Mesothelial cell of epicardium (in vitro differentiated cells): ENCODE measurements at places on chromosomes 5 and 9.

- no peak for DNase-seq
Measured at GRCh38 chr5:174775081-174775480, 50.7 kb downstream of the MSX2 start.

DNA sequence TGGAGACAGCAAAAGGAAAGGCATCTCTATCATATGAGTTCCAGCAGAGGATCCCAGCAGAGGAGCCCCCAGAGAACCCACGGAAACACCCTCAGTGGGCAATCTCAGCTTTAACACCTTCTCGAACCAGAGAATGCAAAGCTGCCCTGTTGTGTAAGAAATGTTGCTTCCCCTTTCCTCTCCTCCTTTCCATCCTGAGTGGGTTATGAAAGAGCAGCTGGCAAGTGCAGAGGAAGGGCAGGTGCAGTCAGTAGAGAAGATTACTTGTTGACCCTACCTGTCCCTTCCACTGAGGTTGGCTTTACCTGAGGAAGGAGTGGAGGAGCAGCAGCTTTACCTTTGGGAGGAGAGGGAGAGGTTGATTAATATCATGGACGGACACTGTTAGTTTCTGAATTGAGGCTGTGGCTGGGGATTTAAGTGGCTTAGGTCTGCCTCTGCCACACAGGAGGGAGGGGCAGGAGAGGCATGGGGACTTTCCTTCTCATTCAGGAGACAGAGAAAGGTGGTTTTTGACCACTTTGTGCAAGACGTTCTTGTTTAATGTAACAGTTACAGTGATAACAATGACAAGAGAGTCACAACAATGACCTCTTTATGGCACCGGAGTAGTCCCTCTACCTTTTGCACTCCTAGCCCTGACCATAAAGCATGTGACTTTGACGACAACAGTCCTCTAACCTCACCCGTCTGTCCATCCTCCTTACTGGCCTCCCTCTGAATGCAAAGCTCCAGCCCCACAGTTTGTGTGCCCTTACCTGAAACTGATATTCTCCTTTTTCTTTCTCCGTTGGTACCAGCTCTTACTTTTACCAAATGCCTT is 254.8 kb downstream of the NSG2 start:
- DNase-seq, result no peak

GRCh38 chr5:179382486-179382885 is 37.2 kb upstream of the ADAMTS2 start:
- no peak for DNase-seq

DNA sequence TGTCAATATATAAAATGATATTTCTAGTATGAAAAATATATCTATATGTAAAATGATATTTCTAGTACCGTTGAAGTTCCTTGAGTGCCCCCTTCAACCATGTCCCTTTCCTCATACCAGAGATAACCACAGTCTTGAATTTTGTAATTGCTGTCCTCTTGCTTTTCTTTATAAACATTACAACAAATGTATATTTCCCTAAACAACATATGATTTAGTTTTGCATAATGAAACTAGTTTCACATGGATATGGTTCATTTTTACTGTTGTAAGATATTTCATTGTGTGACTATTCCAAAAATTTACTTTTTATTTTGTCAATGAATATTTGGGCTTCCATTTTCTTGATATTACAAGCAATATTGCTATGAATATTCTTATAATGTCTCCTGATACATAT is 14.0 kb downstream of the NLN start:
- no peak for DNase-seq

- DNase-seq, result no peak
Measured at GRCh38 chr5:31244921-31245320, 51.4 kb downstream of the CDH6 start.

- DNase-seq, result no peak
Measured at GRCh38 chr9:15121630-15122029, 185.4 kb downstream of the TTC39B start.

DNA sequence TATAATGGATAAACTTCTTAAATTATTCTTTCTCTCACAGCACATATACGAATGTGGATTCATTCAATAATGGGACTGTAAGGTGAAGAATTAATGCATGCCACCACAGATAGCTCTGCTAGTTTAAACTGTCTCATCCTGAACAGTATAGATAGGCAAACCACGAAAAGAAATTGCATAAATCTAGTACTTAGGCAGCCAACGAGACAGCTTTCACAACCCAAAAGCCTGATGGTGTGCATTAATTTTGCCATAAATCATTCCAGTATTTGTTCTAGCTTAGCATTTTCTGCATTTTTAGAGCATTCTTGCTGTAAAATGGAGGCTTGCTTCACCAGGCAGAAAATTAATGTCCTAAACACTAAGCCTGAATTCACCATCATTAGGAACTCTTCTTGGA is 834.2 kb upstream of the DMAC1 start:
- no peak for DNase-seq

GRCh38 chr9:107180206-107180605 is 102.9 kb upstream of the RAD23B start:
- DNase-seq, result no peak

DNA sequence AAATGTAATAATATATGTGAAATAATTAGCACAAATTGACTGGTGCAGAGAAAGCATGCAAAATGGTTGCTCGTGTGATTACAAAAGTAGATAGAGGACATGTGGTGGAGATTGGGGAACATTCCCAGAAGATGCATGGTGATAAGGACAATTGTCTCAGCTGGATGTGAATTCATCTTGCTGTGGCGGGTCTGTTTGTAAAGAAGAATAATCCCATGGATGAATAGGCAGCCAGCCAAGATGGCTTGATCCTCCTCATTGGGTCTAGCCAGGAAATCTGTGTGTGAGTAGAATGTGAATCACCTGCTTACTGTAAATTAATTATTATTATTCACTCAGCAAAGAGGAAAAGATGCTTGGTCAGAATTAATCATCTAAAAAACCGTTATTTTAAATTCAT is 12.6 kb upstream of the DPYSL3 start:
- DNase-seq, result no peak

GRCh38 chr5:44336708-44337107 is 52.5 kb downstream of the FGF10 start:
- DNase-seq, result no peak

DNA sequence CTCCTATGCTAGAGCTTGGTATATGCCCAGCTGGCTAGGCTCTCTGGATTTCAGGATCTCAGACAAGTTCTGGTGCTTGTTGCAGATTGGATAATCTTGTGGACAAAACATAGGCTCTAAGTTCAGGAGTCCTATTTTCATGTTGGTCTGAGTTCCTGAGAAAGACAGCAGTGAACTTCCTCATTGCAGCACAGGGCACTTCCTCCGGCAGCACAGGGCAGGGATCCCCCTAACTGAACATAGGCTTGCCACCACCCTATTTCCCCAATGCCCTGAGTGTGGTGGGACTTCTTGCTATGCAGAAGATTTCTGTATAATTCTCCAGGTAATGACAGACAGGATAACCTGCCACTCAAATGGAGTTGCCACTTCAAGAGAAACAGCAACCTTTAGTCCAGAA is 220.1 kb downstream of the PIK3R1 start:
- no peak for DNase-seq

DNA sequence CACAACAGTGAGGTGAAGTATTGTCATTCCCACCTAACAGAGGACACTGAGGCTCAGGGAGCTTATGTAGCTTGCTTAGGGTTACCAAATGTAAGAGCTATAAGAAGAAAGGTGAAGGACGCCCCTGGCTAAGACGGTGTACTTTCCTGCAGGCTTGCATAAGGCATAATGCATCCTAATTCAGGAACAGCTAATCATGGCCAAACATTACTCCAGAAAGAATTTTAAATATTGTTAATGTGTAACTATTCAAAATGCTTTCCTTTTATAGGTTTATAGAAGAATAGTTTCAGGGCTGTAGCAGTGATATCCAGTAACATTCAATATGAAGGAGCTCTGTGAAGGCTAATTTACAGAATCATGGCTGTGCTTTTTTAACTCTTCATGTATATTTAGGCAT is 479.1 kb downstream of the BNC2 start:
- no peak for DNase-seq

DNA sequence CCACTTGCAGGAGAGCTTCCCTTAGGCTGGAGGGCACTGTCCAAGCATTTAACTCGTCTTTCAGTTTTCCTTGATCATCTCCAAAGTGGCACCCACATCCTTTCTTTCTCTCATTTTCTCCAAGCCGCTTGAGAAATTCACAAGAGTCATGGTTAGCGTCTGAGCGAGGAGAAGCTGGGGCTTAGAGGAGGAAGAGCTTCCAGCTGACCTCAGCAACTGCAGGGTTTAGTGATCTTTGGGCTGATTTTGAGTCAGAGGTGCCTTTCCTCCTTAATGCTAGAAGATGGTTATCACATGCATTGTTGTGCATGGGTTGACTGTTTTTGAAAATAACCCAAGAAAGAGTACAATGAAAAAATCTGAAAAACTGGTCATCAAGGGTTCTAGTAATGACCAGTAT is 134.7 kb downstream of the GADD45G start:
- no peak for DNase-seq

GRCh38 chr5:14452685-14453454 is 128.7 kb upstream of the OTULINL start:
- no peak for DNase-seq

DNA sequence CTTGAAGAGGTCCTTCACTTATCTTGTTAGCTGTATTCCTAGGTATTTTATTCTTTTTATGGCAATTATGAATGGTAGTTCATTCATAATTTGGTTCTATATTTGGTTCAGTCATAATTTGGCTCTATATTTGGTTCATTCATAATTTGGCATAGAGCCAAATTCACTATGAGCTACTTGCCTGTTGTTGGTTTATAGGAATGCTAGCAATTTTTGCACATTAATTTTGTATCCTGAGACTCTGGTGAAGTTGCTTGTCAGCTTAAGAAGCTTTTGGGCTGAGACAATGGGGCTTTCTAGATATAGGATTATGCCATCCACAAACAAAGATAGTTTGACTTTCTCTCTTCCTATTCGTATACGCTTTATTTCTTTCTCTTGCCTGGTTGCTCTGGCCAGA is 142.2 kb downstream of the PLCXD3 start:
- no peak for DNase-seq

DNA sequence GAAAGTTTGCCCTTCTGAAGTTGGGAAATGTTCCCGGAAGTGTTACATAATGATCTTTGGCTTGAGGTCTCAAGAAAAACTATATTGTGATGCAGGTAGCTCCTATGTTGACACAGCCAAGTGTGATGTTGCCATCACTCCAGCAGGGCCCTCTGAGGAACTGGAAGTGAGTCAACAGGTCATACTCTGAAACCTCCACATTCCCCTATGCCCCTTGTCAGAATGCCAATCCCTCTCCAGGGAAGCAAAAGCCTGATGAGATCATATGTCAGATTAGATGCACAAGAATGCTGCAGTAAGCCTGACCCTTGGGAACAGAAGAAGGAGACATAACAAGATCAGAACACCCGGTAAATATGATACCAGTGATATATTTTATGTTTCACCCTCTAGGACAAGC is 66.8 kb upstream of the ITGA2 start:
- no peak for DNase-seq

- no peak for DNase-seq
Measured at GRCh38 chr5:154275566-154275965, 85.0 kb downstream of the GALNT10 start.
